ENCODE measurements at places on chromosomes 11 and 22.

- no peak for DNase-seq
Observed at GRCh38 chr11:122963961-122964360, 17.7 kb downstream of the BSX start.

DNA sequence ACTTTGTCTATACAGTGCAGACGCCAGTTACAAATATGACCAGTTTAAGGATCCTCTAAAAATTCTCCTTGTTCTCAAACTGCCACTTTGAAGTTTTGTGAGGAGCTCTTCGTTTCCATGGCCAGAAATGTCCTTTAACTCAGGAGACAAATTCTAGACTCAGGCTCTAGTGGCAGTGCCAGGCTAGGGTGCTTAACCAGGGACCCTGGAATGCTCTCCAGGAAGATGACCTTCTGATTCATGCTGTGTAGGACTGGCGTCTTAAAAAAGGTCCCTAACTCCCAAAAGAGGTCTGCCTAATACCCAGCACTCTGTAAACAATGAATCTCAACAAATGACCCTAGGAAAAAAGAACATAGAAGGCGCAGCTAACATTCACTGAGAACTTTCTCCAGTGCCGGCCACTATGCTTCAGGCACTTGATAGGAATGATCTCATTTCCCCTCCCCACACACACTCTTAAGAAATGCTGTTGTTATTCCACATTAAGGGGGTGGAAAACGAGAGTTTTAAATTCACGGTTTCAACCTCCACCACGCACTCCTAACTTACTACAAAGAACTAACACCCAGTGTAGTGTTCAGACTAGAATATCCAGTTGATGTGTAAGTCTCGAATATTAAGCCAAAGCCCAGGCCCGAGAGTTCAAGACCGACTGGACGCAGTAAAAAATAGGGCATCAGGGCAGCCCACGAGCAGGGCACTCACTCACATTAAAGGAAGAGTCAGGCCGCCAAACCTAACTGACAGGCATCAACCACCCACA is 747 bp downstream of the NXF1 start:
- DNase-seq, result peak; percentile 44

- DNase-seq, result no peak
Observed at GRCh38 chr11:34682825-34683224, 61.9 kb downstream of the EHF start.

- DNase-seq, result no peak
Observed at GRCh38 chr11:23359297-23359696, 499.0 kb upstream of the CCDC179 start.

Measured in stomach (tissue), 19 donors.